Tongue (tissue), 3 donors: ENCODE measurements at places on chromosomes 11 and 22. TPM values are rescaled to one million over a fixed set of nuclear protein-coding genes. Genes with fewer than 3 reads are reported as not detected.
A peak's percentile ranks its signal among the peaks of the same experiment; 100 is the strongest.

- DNase-seq, result peak; percentile 24
These were observed at the start of gene CALCB for GRCh38 chr11:15073361-15074205. CALCB (plus strand) TSS chr11:15073593; CDS start chr11:15074719, 1,126 bp downstream.

- peak; percentile 9 for DNase-seq
These were observed 49.8 kb upstream of the LMO2 start for GRCh38 chr11:33941637-33942160.

The MYO18B gene
- 184 TPM for total RNA-seq

The ANKK1 gene
- total RNA-seq, result 0.21 TPM

The RRAS2 gene
- total RNA-seq, result 67.2 TPM

DNA sequence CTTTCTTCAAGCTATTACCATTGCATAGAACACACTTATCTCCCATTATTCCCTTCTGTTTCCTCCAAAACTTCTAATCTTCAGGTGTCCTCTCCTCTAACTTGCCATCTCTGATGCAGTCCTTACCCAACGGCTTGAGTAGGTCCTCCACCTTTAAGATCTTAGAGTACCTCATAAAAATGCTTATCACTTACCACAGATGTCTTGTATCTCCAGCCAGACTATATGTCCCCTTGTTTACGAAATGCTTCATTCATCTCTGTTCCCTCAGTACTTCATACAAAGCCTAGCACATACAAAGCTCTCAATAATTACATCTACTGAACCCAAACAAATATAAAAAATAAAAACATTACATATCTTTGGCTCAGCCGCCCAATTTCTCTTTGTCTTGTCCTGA, 49.2 kb downstream of the PAK1 start:
- DNase-seq, result no peak

DNA sequence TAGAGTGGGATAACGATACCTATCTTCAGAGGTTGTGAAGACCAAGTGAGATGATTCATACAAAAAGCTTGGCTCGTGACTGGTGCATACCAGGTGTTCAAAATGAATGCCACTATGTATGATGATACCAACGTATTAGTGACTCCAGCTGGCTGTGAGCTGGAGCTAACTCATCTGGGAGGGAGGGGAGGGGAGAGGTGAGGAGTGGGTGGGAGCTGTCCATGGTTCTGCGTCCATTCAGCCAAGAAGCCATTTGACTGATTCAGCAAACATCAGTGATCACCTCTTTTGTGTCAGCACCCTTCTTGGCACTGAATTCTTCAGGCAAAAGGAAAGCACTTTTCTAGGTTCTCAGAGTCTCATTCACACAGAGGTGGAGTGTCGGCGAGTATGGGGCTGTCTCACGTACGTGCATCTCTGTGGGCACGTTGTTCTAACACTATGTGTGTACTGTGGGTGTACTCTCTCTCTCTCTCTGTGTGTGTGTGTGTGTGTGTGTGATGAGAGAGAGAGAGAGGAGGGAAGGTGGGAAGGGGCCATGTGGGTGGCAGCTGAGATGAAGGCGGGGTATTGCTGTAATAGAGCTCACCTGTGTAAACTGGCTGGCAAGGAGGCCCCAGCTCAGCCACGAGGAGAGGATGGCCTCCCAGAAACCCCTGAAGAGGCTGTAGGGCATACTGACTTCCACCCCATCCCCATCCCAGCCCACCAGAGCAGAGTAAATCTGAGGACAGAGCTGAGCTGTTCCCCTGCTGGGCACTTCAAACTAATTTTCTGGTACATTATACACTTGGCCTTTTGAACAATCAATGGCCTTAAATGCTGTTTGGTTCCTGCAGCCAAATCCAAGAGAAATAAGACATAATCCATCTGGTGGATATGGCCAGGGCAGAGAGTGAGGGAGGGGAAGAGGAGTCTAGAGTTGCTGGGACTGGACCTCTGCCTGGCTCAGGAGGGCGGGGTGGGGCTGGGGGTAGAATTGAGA, 96.1 kb upstream of the THY1 start:
- peak; percentile 89 for DNase-seq
